Stimulated activated effector memory CD8-positive, alpha-beta T cell treated with anti-CD3 and anti-CD28 coated beads, Interleukin-12 subunit alpha, Interleukin-12 subunit beta, amount 100 ng/mL, for 72 hours (primary cell): ENCODE measurements at places on chromosomes 5 and 9.

GRCh38 chr9:96117398-96118080 is 184.4 kb downstream of the HSD17B3 start:
- no peak for DNase-seq

- DNase-seq = no peak
Observed at GRCh38 chr5:170846416-170846815, 15.4 kb upstream of the RANBP17 start.

GRCh38 chr9:14238079-14238478 is 75.9 kb downstream of the NFIB start:
- DNase-seq = no peak

- DNase-seq = no peak
Observed at GRCh38 chr5:132474881-132475496, 15.6 kb downstream of the IRF1 start.

GRCh38 chr9:8356406-8356805 is 556.8 kb upstream of the DMAC1 start:
- no peak for DNase-seq

- no peak for DNase-seq
Observed at GRCh38 chr9:131366761-131367401, 27.0 kb upstream of the PRRC2B start.

- DNase-seq = no peak
Observed at GRCh38 chr9:131892162-131892707, 152.4 kb upstream of the RAPGEF1 start.

- DNase-seq = no peak
Observed at GRCh38 chr9:2390028-2390427, 231.6 kb upstream of the VLDLR start.

GRCh38 chr9:120689860-120690259 is 24.4 kb downstream of the MEGF9 start:
- no peak for DNase-seq

DNA sequence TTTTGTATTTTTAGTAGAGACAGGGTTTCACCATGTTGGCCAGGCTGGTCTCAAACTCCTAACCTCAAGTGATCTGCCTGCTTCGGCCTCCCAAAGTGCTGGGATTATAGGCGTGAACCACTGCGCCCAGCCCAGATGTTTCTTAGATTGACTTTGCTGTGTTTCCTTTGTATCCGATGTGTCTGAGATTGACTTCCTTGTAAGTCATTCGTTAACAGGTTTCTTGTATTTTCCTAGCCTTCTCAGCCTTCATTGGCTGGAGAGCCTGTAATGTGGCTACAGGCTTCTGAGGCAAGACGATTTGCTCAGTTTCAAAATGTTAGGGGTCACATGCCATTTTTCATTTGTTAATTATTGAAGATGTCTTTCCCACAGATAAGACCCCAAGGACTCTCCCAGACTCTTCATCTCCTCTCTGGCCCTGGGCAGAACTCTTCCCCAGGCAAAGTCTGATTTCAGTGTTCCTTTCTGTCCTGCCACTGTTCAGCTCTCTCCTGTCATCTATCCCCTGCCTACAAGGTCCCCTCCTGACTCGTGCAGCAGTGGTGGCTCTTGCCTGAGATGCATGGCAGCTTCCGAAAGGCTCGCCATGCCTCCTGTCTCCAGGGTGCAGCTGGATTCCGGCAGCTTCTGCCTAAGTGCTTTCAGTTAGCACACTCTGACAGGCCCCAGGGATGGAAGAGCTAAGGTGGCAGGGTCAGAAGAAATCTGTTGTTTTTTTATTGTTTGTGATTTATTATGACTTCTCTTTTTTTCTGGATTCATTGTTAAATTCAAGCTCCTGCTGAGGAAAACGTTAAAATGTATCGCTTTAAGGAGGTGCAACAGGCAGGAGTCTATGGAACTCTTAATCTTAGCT is 206.4 kb downstream of the AOPEP start:
- DNase-seq = no peak

DNA sequence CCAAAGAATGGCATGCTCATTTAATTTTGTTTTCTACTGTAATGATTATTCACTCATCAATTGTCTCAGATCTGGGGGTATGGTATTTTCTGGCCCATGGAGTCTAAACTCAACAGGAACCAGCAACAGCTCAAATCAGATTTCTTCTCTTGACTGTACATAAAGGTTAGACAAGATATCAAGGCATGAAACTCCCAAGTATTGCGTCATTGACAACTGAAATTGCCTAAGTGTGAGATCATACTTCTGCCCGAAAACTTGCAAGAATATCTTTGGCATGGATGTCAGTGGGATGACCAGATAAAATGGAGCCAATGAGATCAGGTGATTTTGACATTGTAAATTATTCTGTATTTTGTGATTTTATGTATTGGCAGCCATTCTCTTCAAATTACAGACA is 141.7 kb upstream of the STK32A start:
- DNase-seq = no peak

DNA sequence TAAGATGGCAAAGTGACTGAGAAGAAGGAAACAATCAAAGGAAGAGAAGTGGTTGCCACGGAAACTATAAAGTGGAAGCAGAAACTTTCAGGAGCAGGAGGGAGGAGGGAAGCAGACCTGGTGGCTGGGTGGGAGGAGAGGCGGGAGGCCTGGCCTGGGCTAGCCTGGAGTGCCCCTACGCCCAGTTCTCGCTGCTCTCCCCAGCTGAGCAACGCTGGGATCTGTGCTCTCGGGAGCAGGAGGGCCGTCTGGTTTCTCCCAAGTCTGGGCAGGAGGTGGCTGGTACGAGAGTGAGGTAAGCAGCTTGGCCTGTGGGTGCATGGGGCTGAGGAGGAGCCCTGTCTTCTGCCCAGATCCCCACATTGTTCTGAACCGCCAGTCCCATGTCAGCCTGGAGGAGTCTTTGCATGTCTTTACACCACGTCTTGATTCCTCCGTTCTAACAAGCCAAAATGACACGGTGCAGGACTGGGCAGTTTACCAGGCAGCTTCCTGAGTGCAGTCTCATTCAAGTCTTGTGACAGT is 15.0 kb upstream of the DAB2IP start:
- DNase-seq = no peak

- DNase-seq = no peak
Observed at GRCh38 chr5:67720162-67720772, 495.3 kb upstream of the PIK3R1 start.

GRCh38 chr5:58902765-58903164 is 319.9 kb downstream of the RAB3C start:
- no peak for DNase-seq

GRCh38 chr9:116238776-116239340 is 85.3 kb downstream of the PAPPA start:
- DNase-seq = no peak

- no peak for DNase-seq
Observed at GRCh38 chr5:86118542-86118941, 499.2 kb upstream of the COX7C start.

DNA sequence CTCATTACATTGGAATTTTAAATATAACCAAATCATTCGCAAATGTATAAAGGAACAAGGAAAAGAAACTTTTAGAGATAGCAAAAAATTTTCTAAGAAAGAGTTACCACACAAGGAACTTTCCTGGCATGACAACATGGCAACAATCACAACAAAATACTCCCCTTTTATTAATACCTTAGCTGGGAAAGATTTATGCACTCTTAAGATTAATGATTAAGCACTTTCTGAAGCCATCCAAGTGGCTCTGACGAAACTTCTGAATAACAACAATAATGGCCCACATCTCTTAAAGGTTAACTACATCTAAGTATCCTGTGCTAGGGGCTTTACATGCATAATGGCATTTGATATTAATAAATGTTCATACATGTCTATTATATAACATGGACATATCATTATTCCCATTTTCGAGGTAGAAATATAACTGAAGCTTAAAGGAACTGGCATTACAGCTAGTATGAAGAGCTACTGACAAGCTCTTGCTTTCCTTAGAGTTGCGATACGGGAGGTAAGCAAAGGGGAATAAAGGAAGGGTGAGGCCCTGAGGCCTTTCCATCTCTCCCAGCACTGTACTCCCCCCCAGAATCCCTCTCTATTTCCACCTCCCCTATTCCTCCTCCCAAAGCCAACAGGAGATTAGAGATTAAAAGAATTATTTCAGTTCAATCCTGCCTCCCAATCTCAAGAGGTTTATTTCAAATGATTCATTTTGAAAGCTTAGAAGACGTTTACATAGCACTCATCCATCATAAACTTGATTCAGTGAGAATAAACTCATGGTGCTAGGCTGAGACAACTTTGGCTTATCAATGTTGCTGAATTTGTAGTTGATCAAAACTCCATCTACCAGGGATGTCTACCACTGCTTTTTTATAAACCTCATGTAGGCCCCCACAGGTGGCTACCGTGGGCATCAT is 9.6 kb downstream of the MTMR12 start:
- DNase-seq = no peak

- no peak for DNase-seq
Observed at GRCh38 chr9:109455391-109455790, 42.7 kb downstream of the PTPN3 start.

DNA sequence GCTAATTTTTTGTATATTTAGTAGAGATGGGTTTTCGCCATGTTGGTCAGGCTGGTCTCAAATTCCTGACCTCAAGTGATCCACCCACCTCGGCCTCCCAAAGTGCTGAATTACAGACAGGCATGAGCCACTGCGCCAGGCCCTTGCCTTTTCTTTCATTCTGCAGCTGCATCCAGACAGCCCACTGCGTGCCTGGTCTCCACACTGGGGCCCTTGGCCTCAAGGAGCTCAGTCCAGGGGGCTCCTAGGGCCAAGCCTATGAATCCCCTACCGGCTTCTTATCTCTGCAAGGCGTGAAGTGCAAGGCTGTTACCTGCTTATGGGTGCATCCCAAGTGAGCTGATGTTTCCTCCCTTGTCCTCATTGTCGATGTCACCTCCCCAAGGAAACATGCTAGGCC is 78.8 kb downstream of the CSNK1A1 start:
- no peak for DNase-seq

- no peak for DNase-seq
Observed at GRCh38 chr5:139761501-139761900, 34.1 kb upstream of the PSD2 start.

- DNase-seq = no peak
Observed at GRCh38 chr5:40356248-40356647, 323.5 kb upstream of the PTGER4 start.

GRCh38 chr9:85264695-85265094 is 477.1 kb downstream of the AGTPBP1 start:
- DNase-seq = no peak

- DNase-seq = no peak
Observed at GRCh38 chr9:123011380-123011779, 22.1 kb upstream of the GPR21 start.

DNA sequence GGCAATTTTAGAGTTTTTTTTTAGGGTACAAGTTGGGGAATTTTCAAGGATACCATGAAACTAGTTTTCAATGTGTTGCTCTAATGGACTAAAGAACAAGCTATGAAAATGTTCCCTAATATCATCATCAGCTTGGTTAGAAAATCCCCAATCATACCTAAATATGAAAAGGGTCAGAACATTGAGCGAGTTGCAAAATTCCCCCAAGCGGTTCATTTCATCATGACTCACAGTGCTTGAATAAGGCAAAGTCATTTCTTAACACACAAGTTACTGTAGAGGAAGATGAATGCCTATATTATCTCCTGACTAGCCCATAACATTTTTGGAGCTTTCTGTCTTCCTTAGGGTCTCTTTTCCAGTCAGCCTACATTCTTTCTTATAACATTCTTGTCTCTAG is 62.7 kb downstream of the ST8SIA4 start:
- DNase-seq = no peak

- DNase-seq = no peak
Observed at GRCh38 chr5:113108485-113108884, 131.9 kb downstream of the DCP2 start.

- no peak for DNase-seq
Observed at GRCh38 chr9:120381839-120382238, 198.1 kb downstream of the CDK5RAP2 start.

DNA sequence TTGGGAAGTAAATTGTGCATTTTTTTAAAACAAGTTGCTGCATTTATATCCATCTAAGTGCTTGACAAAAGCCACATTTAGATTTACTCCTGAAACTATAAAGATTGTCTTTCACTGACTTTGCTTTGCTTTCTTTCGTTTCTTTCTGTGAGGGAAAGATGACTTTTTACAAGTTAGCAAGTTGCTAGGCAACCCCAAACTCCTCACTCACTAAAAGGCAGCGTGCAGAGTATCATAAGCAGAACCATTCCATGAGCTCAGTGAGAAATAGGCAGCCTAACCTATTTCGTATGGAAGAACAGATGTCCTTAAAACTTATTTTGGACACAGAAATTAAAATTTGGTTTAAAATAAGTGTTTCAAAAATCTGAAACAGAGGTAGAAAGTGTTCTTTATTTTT is 29.0 kb downstream of the KLF9 start:
- no peak for DNase-seq

GRCh38 chr5:74978345-74978744 is 74.0 kb downstream of the GCNT4 start:
- DNase-seq = no peak

DNA sequence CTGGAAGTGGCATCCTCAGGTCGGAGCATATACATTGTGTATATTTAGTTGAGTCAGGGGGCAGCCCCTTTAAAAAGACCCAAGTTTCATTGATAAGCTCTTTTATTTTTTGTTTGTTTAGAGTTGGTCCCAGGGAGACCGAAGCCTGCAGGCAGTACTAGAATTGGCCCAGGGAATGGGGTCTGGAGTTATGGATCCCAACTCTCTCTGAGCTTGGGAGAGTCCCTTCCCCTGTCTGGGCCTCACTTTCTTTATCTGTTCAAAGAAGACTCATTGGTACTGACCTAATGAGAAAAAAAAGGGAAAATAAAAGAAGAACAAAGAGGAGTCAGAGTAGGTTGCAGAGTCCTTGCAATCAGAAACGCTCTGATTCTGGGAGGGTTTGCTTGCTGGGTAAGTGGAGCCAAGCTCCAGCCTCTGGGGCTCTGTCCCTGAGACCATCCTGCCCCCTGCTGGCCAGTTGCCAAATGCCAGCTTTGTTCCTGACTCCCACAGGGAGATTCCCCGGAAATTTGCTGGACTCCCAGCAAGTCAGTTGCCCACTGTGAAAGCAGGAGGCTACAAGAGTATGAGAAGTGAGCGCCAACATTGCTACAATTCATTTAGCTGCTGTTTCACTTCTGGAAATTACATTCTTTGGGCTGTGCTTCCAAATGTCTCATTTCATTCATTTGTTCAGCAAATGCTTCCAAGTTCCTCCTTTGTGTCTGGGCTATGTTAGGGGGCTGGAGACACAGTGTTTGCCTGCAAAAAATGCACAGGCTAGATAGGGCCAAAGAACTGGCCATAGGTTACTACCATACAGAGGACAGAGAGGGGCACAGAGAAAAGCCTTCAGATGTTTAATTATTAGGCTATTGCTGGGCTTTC is 156.2 kb downstream of the MELK start:
- DNase-seq = peak; percentile 49

- DNase-seq = no peak
Observed at GRCh38 chr9:115138151-115138550, 20.2 kb upstream of the TNC start.

- no peak for DNase-seq
Observed at GRCh38 chr9:120438111-120438510, 141.9 kb downstream of the CDK5RAP2 start.

- no peak for DNase-seq
Observed at GRCh38 chr5:53123702-53124101, 14.1 kb upstream of the MOCS2 start.
